ENCODE measurements at places on chromosomes 1 and 21. TPM values are rescaled to one million over a fixed set of nuclear protein-coding genes. Genes with fewer than 3 reads are reported as not detected.

B4GALT2 gene
- total RNA-seq, result 2.1 TPM

S100A9 gene
- 7.7 TPM for total RNA-seq

S100A7A gene
- total RNA-seq, result not detected

PGLYRP3 gene
- total RNA-seq, result not detected

GRCh38 chr1:213051881-213052202 is 801 bp downstream of the RPS6KC1 start:
- no peak overlapping the region for H3K27ac ChIP-seq
- H3K36me3 ChIP-seq, result no peaks in the 10 kb centered on the region
- peaks cover 18% of the 10 kb centered on the region for H3K4me1 ChIP-seq
- no peaks in the 10 kb centered on the region for H3K27me3 ChIP-seq
- H3K4me3 ChIP-seq, result peak overlapping the region; percentile 61

DNA sequence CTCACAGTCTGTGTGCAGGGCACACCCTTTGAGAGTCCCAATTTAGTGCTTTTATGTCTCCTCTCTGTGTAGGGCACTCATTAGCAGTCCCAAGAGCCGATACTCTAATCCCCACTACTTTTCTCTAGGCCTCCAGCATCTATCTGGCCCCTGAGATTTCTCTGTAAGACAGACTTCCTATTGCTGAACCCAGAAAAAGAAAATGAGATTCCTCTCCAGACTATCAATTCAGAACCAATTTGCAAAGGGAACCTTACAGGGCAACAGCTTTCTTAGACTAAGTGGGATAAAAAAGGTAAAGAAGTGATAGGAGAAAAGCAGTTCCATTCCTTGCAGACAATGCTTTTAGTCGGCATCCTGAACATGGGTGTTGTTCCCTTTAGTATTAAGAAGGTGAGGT is 172.2 kb downstream of the EDEM3 start:
- H3K4me3 ChIP-seq, result no peak overlapping the region
- no peak overlapping the region for H3K27ac ChIP-seq
- no peaks in the 10 kb centered on the region for H3K4me1 ChIP-seq
- no peaks in the 10 kb centered on the region for H3K36me3 ChIP-seq

GRCh38 chr1:155499263-155499662 is 63.3 kb downstream of the ASH1L start:
- peaks cover 18% of the 10 kb centered on the region for H3K4me1 ChIP-seq
- H3K27me3 ChIP-seq, result no peaks in the 10 kb centered on the region
- DNase-seq, result no peak
- no peaks in the 10 kb centered on the region for H3K36me3 ChIP-seq

DNA sequence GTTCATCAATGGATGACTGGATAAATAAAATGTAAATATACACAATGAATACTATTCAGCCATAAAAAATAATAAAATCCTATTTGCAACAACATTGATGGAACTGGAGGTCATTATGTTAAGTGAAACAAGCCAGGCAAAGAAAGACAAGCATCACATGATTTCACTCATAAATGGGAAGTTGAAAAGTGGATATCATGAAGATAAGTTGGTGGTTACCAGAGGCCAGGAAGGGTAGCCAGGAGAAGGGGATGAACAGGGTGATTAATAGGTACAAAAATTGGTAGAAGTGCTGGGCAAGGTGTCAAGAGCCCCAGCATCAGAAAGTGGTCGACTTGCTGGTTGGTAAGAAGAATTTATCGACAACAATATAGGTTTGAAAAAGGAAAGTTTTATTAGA is 1.3 kb upstream of the PARK7 start:
- H3K27ac ChIP-seq, result peak overlapping the region; percentile 94
- DNase-seq, result no peak
- peaks cover 14% of the 10 kb centered on the region for H3K36me3 ChIP-seq

DNA sequence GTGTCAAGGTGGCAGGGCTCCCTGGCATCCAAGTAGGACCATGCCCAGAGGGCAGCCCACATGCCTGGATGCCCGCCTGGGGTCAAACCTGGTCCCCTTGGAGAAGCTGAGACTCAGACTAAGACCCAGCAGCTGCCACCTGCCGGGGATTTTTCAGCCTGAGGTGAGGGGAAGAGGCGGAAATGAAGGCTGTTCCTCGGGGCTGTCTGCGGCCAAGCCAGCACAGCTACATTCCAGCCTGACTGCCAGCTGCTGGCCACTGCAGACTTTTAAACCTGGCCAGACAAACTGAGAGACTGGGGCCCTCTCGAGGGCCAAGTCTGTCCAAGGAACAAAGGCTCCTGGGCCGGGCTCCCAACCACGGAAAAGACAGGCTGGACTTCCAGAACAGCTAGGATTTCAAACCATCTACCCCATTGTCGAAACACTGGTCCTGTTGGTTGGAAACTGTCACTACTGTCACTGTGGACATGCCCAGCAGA is 21.9 kb upstream of the PLEKHG5 start:
- no peak overlapping the region for H3K27ac ChIP-seq
- no peaks in the 10 kb centered on the region for H3K36me3 ChIP-seq
- no peaks in the 10 kb centered on the region for H3K27me3 ChIP-seq
- DNase-seq, result no peak
- H3K4me3 ChIP-seq, result no peak overlapping the region

DNA sequence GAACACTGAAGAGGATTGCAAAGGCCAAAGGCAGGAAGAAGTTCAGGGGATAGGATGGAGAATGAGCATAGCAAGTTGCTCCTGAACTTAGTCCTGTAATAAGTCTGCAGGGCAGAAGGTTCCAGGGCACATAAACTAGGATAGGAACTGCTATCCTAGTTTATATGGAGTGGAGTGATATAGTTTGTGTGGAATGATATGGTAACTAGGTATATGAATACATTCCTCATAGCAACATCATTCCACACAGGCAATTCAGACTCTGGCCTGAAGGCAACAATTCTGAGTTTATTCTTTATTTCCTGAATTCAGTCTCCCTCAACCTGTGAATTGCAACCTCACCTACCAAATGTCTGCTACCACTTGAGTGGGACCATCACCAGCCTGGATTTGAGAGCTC is 154.9 kb upstream of the GREM2 start:
- no peak overlapping the region for H3K4me3 ChIP-seq
- no peak overlapping the region for H3K27ac ChIP-seq
- no peaks in the 10 kb centered on the region for H3K4me1 ChIP-seq
- H3K27me3 ChIP-seq, result no peaks in the 10 kb centered on the region
- no peak for DNase-seq

- no peaks in the 10 kb centered on the region for H3K27me3 ChIP-seq
- H3K4me3 ChIP-seq, result no peak overlapping the region
- no peak for DNase-seq
- no peaks in the 10 kb centered on the region for H3K36me3 ChIP-seq
- no peak overlapping the region for H3K27ac ChIP-seq
Observed at GRCh38 chr21:28111151-28111619, 881.5 kb downstream of the LTN1 start.

DNA sequence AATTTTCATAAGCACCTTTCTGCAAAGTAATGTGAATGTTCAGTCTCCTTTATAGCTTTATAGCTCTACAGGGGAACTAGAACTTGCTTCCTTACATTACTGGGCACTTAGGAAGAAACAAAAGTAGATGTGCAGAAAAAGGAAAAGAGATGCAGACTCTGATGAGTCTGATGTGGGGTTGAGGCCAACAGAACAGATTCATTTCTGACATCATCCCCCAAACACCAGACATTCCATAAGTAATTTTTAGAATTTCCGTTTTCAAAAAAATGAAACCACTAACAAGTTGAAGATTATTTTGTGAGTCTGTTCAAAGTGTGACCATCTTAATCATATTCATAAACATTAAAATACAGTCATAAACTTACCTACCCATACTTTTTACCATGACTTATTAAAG is 96.0 kb downstream of the NRIP1 start:
- H3K4me1 ChIP-seq, result no peaks in the 10 kb centered on the region
- DNase-seq, result no peak
- no peaks in the 10 kb centered on the region for H3K27me3 ChIP-seq
- no peak overlapping the region for H3K27ac ChIP-seq
- H3K4me3 ChIP-seq, result no peak overlapping the region
- peaks cover 17% of the 10 kb centered on the region for H3K36me3 ChIP-seq

- peaks cover 39% of the 10 kb centered on the region for H3K36me3 ChIP-seq
- no peaks in the 10 kb centered on the region for H3K27me3 ChIP-seq
- peak overlapping the region; percentile 98 for H3K4me3 ChIP-seq
- DNase-seq, result no peak
- H3K27ac ChIP-seq, result peak overlapping the region; percentile 81
Observed at GRCh38 chr1:160284220-160284781, 632 bp downstream of the PEX19 start.

DNA sequence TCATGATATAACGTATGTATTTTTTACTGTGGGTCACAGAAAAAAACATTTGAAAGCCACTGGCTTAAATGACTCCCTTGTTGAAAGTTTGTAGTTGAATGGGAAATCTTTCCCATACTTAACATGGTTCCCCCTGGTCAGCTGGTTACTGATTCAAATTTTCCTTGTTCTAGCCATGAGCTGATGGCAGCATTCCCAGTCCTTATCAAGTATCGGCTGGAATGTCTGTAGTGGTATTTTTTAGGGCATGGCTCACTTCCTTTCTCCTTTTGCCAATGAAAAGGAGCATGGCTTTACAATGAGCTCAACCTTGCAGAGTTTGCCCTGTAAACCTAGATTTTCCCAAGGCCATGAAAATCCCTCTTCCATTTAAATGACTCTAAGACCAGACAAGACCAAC is 55.7 kb downstream of the GIPC2 start:
- no peaks in the 10 kb centered on the region for H3K4me1 ChIP-seq
- no peak for DNase-seq
- no peak overlapping the region for H3K27ac ChIP-seq

DNA sequence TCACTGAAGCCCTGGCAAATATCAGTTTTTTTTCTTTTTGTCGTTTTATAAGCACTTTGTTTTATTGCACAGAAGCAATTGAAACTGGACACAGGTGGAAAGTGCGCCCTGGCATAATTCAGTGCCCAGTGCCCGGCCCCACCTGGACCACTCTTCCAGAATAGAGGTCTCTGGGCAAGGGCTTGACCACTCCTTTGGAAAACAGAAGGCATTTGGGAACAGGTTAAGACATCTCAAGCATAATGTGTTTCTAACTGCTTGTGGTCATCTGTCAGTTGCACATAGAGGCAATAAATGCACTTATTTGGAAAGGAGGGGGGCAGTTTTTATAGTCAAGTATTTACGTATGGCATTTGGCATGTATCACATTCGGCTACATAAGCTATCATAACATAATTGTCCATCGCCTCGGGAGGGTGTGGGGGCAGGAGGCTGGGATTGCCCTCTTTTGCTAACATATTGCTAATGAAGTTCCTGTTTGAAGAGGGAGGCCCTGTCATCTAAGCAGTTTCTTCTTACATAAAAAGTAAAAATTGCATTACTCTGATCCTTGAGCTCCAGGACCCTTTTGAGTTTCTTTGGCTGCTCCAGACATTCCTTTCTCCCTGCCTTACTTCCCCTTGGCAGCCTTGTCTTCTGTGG is 14.7 kb upstream of the CD2 start:
- H3K4me3 ChIP-seq, result no peak overlapping the region
- peak overlapping the region; percentile 97 for H3K27ac ChIP-seq
- DNase-seq, result no peak
- H3K4me1 ChIP-seq, result peaks cover 49% of the 10 kb centered on the region
- H3K27me3 ChIP-seq, result no peaks in the 10 kb centered on the region

DNA sequence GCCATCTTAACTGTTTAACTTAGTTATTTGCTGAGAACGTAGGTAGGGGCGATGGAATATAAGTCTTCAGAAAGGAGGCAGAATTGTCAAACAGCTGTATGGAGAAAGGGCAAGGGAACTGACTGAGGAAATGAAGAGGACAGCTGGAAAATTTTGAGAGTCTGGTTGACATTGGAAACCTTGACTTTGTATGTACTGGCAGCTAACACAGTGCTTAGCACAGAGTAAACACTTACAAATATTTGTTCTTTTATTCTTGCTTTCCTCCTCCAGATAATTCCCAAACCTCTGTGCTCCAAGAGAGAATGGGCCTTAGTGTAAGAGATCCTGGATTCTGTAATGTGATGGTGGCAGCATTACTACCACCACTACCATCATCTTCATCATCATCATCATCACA is 91.3 kb downstream of the ZSCAN20 start:
- H3K27me3 ChIP-seq, result no peaks in the 10 kb centered on the region
- no peaks in the 10 kb centered on the region for H3K36me3 ChIP-seq
- DNase-seq, result no peak
- H3K27ac ChIP-seq, result no peak overlapping the region

DNA sequence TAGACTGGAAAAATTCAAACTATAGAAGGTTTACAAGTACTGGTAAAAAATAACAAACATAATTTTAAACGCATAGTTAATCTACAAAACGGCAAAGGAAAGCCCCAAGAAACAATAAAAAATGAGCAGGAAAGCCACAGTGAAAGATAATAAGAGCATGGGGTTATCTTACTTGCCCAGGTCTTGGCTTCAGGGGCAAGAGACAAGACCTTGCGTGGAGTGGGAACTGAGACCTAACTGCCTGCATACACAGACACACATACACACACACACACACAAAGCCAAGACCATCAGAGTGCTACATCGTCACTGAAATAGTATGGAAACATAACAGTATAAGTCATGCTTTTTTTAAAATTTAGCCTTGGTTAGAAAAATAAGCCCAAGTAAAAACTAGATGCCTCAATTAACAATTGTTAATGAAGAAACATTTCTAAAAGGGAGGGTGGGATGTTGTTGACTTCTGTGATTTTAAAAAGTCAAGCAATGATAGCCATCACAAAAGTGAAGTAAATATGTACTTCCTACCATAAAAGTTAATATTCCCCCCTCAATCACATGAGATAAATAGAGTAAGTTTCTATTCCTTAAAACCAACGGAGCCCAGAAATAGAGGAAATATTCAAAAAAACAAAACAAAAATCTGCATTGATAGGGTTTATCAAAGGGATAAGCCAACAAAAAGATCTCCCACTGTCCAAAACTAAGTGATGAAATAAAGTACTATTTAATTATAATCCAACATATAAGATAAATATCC is 29.4 kb upstream of the CRP start:
- no peaks in the 10 kb centered on the region for H3K36me3 ChIP-seq
- no peak for DNase-seq

GRCh38 chr1:173062150-173062938 is 11.6 kb upstream of the TNFSF18 start:
- H3K4me3 ChIP-seq, result no peak overlapping the region
- no peak for DNase-seq
- H3K27me3 ChIP-seq, result no peaks in the 10 kb centered on the region
- H3K36me3 ChIP-seq, result no peaks in the 10 kb centered on the region
- H3K27ac ChIP-seq, result no peak overlapping the region
- H3K4me1 ChIP-seq, result no peaks in the 10 kb centered on the region

All from CD4-positive, alpha-beta memory T cell (primary cell).